Astrocyte of the spinal cord (primary cell): ENCODE measurements at places on chromosomes 1 and 21.

DNA sequence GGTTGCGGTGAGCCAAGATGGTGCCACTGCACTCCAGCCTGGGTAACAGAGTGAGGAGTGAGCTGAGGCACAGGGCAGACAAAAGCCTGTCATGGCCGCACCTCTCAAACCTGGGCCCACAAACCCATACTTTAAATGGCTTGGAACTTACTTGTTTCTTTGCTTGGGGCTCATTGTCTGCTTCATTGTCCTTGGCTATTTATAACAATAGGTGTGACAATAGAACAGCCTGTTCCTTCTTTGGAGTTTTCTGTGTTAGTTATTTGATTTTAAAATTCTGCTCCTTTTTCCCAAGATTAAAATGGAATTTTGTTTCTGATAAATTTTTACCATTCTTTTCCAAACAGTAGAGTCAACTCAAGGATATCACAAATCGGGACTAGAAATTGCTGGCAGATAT, 94.7 kb downstream of the PBX1 start:
- DNase-seq, result no peak

DNA sequence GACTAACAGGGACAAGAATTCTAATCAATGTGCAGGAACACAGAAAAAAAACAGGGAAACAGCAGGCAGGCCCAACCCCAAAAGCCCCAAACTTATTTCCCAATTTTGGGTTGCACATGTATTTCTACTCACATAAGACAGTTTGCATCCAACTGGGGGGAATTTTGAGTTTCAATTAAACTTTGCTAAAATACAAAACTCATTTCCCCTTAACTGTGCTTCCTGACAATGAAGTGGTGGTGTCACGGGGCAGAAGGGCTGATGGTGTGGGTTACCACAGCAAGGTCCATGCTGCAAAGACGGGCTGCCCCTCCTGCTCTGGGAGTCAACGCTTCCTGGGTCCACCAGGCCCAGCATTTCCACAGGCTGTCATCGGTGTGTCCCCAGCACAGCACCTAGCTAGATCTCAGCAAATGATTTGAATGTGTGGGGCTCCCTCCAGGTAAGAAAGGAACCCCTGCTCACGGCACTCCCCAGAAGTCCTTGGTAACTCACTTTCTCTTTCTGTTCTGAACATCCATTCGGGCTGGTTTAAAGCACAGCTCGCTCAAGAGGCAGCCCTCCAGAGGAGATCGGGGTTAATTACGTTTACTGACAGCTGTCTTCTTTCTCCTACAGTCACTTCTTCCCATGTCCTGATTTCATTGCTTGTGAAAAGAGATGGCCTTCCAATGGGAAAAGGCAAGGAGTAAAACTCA, 27.4 kb downstream of the HIVEP3 start:
- DNase-seq, result no peak

DNA sequence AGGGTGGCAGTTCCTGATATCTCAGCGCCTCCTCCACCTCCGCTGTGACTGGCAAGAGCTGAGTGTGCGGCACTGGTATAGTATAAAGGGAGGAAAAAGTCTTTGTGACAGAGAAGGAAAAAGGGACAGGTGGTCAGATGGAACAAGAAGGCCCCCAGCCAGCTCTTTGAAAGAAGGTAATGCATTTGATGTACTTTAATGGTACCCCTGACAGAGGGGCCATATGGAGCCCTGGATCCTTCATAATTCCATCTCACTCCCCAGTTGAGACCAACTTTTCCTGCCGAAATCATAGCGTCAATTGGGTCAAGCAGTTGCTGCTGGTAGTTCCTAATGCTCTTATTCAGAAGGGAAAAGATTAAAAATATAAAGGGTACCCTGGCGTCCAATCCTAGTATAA, 198.2 kb downstream of the ZNF326 start:
- DNase-seq, result no peak

- DNase-seq, result no peak
Measured at GRCh38 chr1:226798427-226799411, 59.6 kb upstream of the ITPKB start.

DNA sequence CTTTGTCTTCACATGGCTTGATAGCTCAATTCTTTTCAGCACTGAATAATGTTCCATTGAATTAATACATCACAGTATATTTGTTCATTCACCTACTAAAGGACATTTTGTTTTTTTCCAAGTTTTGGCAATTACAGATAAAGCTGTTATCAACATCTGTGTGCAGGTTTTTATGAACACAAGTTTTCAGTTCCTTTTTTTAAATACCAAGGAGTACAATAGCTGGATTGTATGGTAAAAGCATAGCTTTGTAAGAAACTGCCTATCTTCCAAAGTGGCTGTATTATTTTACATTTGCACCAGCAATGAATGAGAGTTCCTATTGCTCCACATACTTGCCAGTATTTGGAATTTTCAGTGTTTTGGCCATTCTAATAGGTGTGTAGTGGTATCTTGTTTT, 4.8 kb upstream of the MCOLN2 start:
- DNase-seq, result no peak

DNA sequence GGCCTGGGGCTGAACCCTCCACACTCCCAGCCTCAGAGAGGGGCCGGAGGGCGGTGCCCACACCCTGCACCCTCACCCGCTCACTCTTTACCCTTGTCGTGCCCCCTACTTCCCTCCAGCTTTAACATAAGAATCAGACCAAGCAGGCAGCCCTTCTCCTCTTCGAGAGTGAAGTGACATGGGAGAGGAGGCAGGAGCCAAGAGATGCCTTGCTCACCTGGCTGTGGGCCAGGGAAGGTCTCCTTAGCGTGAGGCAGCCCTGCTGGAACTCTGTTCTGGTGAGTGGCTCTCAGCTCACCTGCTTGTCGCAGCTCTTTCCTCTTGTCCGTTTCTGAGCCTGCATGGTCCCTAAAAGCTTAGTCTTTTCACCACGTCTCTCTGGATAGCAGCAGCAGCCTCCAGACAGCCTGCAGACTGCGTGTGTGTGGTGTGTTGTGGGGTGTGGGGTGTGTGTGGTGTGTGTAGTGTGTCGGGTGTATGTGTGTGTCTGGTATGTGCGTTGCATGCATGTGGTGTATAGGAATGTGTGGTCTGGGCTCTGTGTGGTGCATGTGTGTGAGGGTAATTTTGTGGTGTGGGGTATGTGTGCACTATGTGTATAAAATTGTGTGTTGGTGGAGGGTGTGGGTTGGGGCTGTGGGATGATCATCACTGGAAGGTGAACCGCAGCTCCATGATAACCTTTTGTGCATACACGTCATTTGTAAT, 86.7 kb downstream of the CCDC185 start:
- no peak for DNase-seq

DNA sequence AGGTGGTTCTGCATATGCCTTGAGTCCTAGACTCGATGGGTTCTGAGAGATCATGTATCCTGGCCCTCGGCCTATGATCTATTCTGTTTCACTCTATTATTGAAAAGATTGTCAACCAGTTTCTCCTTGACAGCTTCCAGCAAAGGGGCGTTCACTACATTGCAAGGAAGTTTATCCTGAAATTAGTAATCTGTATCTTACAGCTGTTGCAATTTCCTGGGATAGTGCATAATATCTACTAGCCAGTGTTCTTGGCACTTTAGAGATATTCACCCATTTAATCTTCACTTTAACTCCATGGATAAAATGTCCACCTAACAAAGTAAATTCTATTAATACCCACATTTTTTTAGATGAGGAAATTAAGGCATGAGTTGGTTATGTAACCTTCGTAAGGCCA, 203.6 kb downstream of the TGFB2 start:
- no peak for DNase-seq

- DNase-seq, result peak; percentile 99
Measured at GRCh38 chr1:219710529-219711194, 97.8 kb upstream of the ZC3H11B start.

GRCh38 chr1:111214074-111214801, 13.3 kb upstream of the CHI3L2 start:
- no peak for DNase-seq

GRCh38 chr1:94629259-94630181, 88.0 kb upstream of the F3 start:
- DNase-seq, result no peak
